ENCODE measurements at places on chromosomes 3 and 15.

- DNase-seq, result no peak
These were observed 272.4 kb downstream of the TIGIT start for GRCh38 chr3:114566162-114566755.

DNA sequence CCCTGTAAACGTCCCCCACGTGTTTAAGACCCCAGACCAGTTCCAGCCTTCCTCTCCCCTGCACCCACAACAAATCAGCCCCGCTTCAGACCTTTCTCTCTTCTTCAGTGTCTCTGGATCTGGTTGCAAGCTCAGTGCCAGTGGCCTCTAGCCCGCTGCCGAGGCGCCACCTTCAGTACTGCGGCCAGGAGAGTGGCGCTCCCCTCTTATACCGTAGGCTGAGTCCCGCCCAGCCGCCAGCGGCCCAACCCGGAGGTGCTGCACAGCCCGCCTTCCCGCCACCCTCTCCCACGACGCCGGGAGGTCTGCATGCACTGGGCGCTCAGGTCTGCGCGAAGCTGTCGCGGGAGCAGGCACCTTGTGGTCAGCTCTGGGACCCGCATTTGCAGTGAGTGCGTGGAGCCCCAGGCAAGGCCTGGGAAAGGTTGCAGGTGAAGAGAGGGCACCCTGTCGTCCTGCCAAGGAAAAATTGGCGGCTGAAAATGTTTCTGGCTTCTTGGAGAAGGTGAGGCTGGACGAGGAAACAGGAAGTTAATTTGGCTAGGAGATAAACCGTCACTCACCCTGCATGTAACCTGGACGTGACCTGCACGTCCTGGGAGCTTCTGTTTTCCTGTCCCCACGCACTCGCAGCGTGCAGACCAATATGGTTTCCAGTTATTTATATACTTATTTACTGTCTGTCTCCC, at the start of gene C2CD4B:
TSS of gene C2CD4B (minus strand) at position 182 of the 689 bp plus-strand sequence. CDS start 301 bp downstream, outside the sequence.
- DNase-seq, result no peak

DNA sequence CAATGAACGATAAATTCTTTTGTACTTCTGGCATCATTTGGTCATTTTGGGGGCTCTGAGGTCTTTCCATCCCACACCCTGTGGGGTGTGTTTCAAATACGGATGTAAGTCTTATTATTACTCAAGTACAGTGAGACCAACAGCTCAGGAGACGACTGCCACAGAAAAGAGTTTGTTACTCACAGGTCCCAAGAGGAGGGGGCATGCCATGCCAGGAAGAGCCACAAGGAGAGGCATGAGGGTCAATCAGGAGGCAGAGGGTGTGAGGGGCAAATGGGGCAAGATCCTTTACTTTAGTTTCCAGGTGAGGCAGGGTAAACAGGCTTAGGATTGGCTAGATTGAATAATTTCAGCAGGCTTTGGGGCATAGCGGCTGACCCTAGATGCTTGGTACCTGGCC, 21.6 kb downstream of the TRH start:
- DNase-seq, result no peak

DNA sequence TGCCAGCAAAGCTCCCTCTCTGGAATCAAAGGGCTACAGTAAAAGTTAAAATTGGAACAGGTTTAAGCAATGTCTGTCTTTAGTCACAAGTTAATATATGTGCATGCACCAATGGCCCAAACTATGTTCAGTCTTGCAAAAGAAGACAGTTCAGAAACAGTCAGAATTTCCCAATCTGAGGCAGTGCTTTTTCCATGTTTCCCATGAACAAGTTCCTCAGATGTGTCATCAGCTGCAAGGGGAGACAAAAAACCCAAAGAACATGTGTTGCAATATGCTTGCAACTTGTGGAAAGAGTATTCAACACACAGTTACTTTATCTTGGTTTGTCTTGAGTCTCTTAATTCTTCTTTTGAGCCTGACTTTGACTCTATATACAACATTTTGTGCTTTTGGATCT, 148.4 kb downstream of the USP13 start:
- no peak for DNase-seq

GRCh38 chr3:10344944-10345575, 24.1 kb upstream of the SEC13 start:
- no peak for DNase-seq

GRCh38 chr15:66959066-66959465, 106.3 kb upstream of the SMAD3 start:
- no peak for DNase-seq

DNA sequence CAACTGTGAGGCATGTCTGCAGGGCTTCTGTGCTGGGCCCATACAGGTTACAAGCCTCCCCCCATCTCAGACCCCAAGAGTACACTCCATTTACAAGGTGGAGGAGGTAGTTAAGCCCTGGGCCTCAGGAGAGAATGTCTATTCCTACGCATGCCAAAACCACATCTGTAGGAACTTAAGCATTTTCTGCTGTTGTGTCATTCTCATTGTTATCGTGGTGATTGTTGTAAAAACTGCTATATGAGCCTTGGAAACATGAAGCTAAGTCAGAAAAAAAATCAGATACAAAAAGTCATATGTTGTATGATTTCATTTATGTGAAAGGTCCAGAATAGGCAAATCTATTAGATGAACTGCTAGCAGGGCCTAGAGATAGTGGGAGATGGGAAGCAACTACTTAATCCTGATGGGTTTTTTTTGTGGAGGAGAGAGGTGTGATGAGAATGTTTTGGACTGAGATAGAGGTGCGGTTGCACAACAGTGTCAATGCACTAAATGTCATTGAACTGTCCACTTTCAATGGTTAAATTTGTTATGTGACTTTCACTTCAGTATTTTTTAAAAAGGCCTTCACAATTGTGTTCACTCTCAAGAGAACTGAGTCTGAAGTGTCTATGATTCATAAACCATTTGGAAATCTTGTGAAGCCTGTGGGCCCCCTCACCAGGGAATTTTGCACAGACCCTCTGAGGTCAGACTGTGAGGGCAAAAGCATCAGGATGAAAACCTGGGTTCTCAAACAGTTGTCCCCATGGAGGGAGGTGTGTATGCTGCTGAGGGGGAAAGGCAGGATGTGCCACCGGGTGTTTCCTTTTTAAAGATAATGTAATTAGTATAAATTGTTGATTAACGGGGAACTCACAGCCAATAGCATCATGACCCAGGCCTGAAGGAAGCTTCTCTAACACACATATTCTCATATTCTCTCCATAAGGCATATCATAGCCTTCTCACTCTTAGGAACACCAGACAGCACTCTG, 3.2 kb downstream of the RTP3 start:
- DNase-seq, result no peak

Measured in stimulated activated CD4-positive, alpha-beta T cell treated with anti-CD3 and anti-CD28 coated beads, Interleukin-1b, Interleukin-23, amount 100 ng/mL, for 1 hour (primary cell).